DMS53 (cell line): ENCODE measurements at places on chromosomes 4 and X.

DNA sequence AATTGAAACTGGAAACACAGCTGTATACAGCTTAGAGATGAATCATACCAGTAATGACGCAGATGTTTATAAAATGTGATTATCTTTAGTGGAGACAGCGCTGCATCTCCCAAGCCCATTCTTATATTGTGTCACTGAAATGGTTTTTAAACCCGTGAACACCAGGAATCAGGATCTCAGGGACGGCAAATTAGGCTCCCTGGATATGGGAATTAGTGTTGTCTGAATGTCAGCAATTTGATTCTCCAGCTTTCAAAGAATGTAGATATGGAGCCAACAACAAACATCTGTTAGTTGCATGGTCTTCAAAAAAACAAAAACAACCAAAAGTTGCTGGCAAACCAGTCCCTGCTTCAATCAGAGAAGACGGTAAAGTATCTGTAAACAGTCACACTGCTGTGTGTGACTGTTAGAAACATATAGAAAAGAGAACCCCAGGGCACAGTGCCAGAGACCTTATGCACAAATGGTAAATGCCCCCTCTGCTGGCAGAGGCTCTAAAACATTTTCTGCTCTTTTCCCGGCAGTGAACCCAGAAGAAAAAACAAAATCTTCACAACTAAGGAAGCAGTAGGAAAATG, 351.9 kb upstream of the FTHL17 start:
- peak; percentile 84 for DNase-seq

GRCh38 chrX:817759-818300, 187.2 kb downstream of the SHOX start:
- no peak for DNase-seq

- no peak for DNase-seq
These were observed 54.5 kb downstream of the POLA1 start for GRCh38 chrX:24748196-24748595.

- no peak for DNase-seq
These were observed 206.3 kb upstream of the FGF13 start for GRCh38 chrX:138917781-138918180.

- DNase-seq, result no peak
These were observed 367.9 kb upstream of the SLIT2 start for GRCh38 chr4:19883841-19884240.

DNA sequence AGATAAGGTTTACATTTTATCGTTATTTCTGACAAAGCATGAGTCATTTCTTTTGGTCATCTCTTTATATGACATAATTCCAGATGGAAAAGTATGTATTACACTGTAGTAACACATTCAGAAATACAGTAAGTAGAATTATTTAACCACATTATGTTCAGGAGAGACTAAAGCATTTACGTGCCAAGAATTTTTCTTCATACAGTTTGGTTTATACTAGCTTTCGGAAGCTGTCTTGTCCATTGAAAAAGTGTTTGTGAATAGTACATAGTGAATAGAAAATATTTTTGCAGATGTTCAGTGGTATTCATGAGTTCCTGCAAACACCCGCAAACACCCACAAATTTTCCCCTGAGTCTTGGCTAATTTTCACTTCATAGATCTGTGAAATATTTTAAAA, 1033.0 kb upstream of the INTU start:
- no peak for DNase-seq

DNA sequence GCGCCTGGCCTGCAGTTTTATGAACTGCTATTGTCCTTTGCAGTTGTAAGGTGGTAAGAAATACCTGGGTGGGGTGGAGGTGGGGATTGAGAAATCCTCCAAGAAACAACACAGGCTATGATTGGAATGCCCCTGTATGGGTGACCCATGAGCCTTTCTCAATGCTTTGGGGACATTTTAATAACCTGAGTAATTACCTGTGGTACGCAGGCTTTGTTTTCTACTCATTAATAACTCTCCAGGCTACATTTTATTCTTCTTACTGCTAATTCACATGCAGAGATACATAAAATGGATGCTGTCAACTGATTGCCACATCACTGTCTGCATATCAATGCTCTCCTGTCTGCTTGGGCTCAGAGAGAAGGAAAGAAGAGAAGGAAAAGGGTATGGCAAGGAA, 41.8 kb downstream of the PHEX start:
- DNase-seq, result no peak

DNA sequence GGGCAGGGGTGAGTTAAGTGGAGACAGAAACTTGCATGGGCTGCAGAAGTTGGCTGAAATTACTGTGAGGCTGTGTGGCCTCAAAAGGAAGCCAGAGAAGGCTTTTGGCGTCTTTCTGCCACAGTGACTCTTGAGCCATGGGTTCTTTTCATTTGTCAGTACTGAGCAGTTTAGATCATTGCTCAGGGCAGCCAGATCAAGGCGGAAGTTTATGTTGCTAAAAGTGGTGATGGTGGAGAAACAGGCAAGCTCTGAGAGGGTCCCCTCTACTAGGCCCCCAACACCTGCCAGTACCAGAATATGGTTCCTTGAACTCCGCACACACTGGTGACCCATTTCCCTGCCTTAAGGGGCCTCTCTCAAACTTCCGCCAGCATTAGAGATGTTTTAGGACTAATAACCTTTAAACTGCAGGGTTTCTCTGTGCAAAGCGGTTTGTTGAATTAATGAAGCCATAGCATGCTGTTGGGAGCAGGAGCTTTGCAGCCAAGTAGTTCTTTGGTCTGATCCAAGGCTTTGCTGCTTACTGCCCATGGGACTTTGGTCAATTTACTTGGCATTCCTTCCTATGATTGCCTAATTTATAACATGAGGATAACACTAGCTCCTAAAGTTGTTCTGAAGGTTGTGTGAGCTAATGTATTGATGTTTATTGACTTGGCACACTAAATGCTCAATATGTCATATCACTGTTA, 34.5 kb downstream of the RNF175 start:
- DNase-seq, result no peak
